Germinal center (tissue), 1 donor: ENCODE measurements at places on chromosomes 16 and 17.
A peak's percentile ranks its signal among the peaks of the same experiment; 100 is the strongest.

DNA sequence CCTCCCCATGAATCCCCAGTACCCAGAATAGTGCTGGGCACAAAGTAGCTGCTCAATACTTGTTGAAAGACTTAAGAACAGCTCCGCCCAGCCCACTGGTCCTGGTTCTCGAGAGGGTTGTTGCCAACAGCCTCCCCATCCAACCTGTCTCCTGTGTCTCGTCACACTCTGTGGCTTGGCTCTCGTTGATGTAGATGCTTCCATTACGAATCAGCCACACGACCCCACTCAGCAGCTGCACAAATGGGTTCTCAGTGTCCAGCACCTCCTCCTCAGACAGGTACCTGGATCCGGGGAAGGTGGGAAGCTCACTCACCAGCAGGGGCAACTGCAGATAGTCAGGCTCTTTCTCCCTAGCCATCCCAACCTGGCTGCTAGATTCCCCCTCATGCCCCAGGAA, 2.1 kb downstream of the NAGPA start:
- no peak for DNase-seq

DNA sequence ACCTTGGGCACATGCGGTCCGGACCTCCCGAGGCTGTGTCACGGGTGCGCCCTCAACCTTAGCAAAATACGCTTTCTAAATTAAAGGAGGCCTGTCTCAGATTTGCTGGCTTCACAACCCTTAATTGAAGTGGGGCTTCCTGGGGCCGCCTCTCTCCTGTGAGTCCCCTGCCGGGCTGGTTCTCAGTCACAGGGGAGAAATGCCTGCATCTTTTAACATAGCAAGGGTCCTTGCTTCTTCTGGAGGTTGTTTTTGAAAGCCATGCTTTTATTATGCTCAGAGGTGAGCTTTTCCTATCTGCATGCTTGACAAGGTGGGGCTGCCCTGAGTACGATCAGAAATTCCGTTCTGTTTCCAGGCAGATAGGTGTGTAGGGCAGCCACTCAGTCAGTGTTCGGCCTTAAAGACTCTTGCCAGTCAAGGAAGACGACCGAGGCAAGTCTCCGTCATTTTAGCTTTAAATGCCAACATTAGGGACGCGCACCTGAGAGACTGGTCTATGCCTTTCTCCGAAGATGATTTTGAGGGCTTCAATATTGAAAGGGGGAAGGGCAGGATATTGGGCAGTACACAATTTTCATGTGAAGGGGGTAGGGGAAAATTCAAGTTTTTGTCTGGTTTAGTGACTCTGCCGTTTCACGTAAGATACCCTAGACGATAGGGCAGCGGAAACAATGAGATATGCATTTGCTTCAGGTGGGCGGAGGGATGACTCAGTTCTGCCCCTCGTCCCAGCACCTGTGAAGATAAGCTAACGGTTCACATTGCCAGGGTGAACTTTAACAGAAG, 5.5 kb upstream of the SLC7A5 start:
- DNase-seq: no peak

- no peak for DNase-seq
Measured at GRCh38 chr17:21283482-21284318, 811 bp upstream of the MAP2K3 start.

GRCh38 chr17:6108987-6109386, 38.8 kb downstream of the WSCD1 start:
- DNase-seq: no peak

GRCh38 chr16:84687715-84688114, 12.1 kb upstream of the USP10 start:
- DNase-seq: no peak

DNA sequence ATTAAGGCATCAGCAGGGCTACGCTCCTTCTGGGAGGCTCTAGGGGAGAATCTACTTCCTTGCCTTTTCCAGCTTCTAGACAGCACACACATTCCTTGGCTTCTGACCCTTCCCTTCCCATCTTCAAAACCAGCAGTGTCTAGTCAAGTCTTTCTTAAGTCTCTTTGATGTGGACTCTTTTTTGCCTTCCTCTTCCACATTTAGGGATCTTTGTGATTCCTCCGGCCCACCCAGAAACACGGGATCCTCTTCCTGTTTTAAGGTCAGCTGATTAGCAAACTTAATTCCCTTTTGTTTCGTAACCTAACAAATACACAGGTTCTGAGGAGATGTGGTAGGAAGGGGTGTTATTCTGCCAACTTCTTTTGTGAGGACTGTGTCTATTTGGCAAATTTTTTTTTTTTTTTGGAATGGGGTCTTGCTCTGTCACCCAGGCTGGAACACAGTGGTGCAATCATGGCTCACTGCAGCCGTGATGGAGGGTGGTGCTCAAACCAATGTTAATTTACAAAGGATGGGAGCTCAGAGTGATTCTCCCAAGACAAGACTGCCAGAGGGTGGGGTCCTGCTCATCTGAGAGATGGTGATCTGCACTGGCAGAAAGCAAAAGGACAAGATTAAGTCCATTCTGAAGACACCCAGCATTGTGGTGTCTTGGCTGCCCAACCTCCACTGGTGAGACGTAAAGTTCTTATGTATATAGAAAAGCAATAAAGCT, 14.7 kb downstream of the KNOP1 start:
- DNase-seq: no peak

DNA sequence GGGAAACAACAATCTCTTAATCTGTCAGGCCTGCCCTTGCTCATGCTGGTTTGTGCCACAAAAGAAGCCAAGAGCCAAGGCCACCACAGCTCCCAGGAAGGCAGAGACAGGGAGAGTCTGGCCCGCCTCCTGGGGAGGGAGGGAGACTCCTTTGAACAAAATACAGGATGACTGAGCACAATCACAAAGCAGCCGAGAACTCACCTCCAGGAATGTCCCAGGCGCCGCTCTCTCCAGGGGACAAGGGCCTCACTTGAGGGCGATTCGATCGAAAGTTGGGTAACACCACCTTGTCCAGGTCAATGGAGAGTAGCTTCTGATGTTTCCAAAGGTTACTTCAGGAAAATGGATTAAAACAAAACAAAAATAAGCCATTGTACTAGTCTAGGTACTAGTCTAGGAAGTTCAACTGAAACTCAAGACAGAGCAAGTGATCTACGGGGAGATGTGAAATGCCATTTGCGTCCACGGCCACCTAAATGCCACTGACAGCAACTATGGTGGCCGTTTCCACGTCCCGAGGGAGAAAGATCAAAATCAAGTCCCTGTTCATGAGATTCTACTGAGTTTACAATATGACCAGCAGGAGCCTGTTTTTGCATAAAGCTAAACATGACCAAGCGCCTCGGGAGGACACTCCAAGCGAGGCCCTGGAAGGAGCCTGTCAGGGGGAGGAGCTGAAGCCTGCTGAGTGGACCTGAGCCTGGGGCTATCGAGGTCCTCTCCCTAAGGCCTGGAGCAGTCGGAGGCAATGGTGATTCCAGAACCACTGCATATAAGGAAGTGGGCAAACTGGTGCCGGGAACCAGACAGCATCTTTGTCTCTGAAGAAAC, 13.4 kb upstream of the SLC38A8 start:
- DNase-seq: no peak

- DNase-seq: no peak
Measured at GRCh38 chr16:782766-783403, 5.3 kb downstream of the RPUSD1 start.

DNA sequence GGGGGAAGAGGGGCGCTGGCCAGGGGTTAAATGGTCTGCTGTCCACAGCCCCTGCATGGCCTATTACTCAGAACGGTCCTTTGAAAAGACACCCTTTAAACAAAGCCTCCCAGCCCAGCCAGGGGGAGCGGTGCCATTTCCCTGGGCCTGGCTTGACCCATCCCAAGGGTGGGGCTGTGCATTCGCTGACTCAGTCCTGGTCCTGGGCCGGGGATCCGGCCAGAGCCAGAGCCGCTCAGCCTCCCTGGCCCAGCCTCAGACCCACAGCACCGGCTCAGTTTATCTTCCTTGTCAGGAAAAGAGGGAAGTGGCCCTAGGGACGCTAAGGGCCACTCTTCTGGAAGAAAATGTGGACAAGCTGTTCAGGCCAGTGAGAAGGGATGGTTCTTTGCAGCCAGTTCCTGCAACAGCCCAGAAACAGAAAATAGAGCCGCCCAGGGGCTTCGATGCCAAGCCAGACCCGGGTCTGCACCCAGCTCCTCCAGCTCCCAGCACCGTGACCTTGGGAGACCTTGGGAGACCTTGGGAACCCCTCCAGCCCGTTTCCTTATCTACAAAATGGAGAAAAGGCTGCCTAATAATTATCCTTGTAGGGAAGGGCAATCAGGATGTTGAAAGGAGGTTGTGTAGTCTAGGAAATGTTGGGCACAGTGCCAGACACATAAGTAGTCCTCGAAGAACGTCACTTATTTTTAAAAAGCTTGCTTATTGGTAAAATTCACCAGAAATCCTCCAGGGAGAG, 82.5 kb downstream of the ZDHHC7 start:
- DNase-seq: no peak

DNA sequence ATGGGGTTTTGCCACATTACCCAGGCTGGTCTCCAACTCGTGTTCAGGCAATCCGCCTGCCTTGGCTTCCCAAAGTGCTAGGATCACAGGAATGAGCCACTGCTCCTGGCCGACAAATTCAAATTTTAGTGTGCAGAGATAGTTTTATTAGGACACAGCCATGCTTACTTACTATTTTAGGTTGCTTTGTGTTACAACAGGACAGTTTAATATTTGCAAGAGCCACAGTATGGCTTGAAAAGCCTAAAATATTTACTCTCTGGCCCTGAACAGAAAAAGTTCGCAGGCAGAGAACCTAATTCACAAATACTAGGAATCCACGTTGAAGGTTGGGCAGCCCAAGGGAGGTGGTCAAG, 12.6 kb upstream of the ETV4 start:
- no peak for DNase-seq

DNA sequence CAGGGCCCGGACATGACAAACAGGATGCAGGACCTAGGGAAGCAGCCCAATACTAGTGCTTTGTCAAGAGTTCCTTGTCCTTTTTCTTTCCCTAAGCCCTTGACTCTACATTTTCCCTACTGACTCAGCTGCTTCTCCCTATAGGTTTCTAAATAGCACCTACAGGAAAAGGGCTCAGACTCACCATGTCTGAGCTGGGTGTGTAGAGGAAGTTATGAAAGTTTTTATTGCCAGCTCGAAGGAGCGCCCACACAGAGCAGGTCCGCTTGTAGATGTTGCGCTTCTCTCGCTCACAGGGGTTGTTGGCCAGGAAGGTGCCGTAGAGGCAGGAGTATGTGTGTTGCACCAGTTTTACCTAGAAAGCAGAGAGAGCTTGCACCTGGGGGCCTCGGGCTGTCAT, 10.6 kb downstream of the MTMR4 start:
- DNase-seq: no peak

DNA sequence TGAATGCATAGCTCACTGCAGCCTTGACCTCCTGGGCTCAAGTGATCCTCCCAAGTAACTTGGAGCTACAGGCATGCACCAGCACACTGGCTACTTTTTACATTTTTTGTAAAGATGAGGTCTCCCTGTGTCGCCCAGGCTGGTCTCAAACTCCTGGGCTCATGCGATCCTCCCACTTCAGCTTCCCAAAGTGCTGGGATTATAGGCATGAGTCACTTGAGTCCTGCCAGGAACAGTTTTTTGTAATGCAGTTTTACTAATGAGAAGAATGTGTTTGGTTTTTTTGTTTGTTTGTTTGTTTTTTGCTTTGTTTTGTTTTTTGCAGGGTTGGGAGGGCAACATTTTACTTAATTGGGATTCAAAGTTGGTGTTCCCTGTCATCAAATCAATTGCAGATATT, 22.2 kb downstream of the SOST start:
- DNase-seq: no peak

GRCh38 chr17:63035271-63035670, 69.2 kb downstream of the TANC2 start:
- no peak for DNase-seq

- DNase-seq: peak; percentile 37
Measured at GRCh38 chr17:63442549-63443035, 3.5 kb downstream of the CYB561 start.

- no peak for DNase-seq
Measured at GRCh38 chr17:3127451-3127850, at the start of gene OR1G1. Gene OR1G1 (minus strand): TSS chr17:3127551. CDS start chr17:3127551, 0 bp downstream.

DNA sequence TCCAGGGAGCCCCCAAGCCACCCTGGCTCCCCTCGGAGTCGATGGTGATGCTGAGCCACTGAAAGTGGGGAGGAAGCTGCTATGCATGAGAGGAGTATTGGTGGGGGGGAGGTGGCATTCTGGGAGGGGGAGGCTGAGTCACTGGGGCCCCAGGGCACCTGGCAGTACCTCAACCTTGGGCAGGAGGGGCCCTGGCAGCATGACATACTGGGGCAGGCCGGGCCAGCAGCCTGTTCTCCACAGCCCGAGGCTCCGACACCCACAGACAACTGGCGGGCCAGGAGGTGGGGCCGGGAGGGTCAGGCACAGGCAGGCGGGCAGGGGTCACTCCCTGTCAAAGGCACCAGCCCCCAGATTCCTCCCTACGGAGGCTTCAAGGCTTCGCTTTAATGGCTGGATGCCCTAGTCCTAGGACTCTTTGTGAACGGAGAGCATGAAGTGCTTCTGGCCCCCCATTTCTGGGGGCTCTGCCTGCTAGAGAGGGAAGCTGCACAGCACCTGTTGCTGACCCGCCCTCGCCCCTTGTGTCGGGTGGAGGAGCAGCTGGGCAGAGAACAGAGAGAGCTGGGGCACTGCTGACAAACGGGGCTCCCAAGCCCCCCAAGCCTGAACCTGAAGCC, 928 bp downstream of the CASKIN2 start:
- DNase-seq: no peak

DNA sequence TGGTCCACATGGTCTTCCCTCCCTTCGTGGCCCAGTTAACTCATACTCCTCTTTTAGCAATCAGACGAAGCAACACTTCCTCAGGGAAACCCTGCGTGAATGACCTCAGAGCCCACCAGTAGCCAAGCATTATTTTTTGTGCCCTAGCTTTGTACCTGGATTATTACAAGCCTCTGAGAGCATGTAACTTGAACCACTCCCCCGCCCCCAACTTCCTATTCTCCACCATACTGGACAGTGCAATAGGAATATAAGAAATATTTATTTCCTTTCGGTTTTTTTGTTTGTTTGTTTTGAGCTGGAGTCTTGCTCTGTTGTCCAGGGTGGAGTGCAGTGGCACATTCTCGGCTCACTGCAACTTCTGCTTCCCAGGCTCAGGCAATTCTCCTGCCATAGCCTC, 2.9 kb downstream of the CPPED1 start:
- DNase-seq: no peak

GRCh38 chr17:5485270-5486205, at the start of gene DERL2:
Gene DERL2 (minus strand): TSS chr17:5486178. CDS start chr17:5486161, 17 bp downstream.
- DNase-seq: peak; percentile 21

- peak; percentile 56 for DNase-seq
Measured at GRCh38 chr16:22813223-22813947, 577 bp upstream of the HS3ST2 start.

DNA sequence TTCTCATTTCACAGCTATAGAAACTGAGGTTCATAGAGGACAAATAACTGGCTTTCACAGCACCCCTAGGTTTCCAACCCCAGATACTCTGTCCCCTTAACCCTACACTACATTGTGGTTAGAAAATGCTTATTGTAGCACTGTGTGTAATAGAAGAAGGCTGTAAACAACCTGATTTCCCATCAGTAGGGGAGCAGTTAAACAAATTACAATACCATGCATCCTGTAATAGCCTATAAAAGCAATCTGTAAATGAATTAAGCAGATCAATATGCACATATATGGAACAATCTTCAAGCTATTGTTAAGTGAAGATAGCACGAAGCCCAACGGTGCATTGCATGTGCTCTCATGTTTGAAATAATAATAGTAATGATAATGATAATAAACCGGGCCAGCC, 39.2 kb upstream of the XPO6 start:
- DNase-seq: no peak

- DNase-seq: no peak
Measured at GRCh38 chr16:17965133-17965900, 371.2 kb downstream of the NPIPA8 start.
